ENCODE measurements at places on chromosomes 5 and 9. TPM values are rescaled to one million over a fixed set of nuclear protein-coding genes. Genes with fewer than 3 reads are reported as not detected.

DNA sequence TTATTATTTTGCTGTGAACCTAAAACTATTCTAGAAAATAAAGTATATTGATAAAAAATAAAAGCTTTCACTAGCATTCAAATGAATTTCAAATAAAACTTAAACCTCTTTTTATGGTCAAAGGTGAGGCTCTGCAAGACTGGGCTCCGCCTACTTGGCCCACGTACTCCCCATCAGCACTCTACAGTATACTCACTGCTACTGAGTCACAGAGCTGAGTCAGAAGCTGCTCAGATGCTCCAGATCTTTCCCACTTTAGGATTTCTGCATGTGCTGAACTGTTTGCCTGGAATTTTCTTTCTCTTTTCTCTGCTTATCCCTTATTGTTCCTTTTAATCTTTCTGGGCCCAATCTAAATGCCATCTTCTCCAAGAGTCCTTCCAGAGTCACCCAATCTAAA is 331.9 kb upstream of the CCNG1 start:
- peak; percentile 83 for DNase-seq

- no peak for DNase-seq
Measured at GRCh38 chr5:151173711-151174611, 16.4 kb upstream of the ANXA6 start.

- DNase-seq = no peak
Measured at GRCh38 chr5:87954121-87954520, 314.5 kb downstream of the TMEM161B start.

GRCh38 chr5:76941000-76941399 is 11.8 kb upstream of the CRHBP start:
- DNase-seq = no peak

GRCh38 chr5:106085136-106085535 is 1585.6 kb downstream of the EFNA5 start:
- no peak for DNase-seq

COX7C gene
- total RNA-seq = 460 TPM

- DNase-seq = no peak
Measured at GRCh38 chr5:180178531-180179441, 30.2 kb downstream of the RASGEF1C start.

OR13C9 gene
- not detected for total RNA-seq

FOCAD gene
- 20.7 TPM for total RNA-seq

HTR1A gene
- total RNA-seq = not detected

- DNase-seq = peak; percentile 84
Measured at GRCh38 chr5:139422307-139422893, 16.9 kb downstream of the DNAJC18 start.

GRCh38 chr9:2336055-2336454 is 285.5 kb upstream of the VLDLR start:
- DNase-seq = no peak

GRCh38 chr9:72333709-72334108 is 31.3 kb downstream of the ZFAND5 start:
- DNase-seq = no peak

FAXDC2 gene
- total RNA-seq = 0.79 TPM

GRCh38 chr5:16855485-16855884 is 80.6 kb downstream of the MYO10 start:
- no peak for DNase-seq

- peak; percentile 18 for DNase-seq
Measured at GRCh38 chr5:64595031-64595855, 89.4 kb downstream of the RGS7BP start.

DNAJC18 gene
- total RNA-seq = 14.1 TPM

GRCh38 chr9:128056887-128057723 is 10.0 kb downstream of the NAIF1 start:
- no peak for DNase-seq

COL5A1 gene
- not detected for total RNA-seq

GRCh38 chr9:4138180-4138579 is 161.7 kb downstream of the GLIS3 start:
- DNase-seq = peak; percentile 5

DNA sequence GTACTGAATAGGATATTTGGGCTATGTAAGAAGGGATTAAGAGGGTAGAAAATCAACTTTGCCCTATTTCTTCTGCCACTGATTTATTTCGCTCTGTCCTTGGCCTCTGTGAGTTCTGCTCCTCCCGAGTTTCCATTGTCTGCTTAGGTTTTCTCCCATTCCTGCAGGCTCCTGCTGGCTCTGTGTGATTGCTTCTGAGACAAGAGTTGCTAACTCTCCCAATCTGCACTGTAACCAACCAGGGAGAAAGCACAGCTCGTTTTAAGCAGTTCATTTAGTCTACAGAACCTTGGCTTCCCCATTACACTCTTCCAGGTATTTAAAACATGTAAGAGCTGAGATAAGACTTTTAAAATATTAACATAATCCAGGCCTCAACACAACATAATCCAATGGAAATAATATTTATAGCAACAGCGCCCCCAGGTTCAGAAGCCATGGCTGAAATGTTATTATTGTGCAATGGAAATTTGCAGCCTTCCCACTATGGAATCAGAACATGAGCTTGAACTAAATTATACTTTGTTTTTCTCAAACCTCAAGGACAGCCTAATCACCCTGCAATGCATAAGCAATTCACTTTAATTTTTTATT is 203.5 kb downstream of the ERCC6L2 start:
- peak; percentile 16 for DNase-seq

DNA sequence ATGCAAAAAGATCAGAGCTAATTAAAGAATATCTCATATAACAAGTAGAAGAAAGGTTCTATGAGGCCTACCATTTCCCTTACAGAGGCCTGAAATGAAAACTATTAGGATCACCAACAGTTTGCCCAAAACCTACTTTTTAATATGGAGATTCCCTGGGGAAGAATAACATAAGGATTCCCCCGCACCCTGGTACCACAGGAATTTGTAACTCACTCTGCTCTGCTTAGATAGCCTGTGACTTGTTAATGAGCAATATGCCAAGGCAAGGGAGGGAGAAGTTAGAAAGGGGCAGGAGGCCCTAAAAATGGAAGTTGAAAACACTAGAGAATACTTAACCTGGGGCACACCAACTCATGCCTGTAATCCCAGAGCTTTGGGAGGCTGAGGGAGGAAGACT is 107.0 kb downstream of the CDH6 start:
- DNase-seq = no peak

DNA sequence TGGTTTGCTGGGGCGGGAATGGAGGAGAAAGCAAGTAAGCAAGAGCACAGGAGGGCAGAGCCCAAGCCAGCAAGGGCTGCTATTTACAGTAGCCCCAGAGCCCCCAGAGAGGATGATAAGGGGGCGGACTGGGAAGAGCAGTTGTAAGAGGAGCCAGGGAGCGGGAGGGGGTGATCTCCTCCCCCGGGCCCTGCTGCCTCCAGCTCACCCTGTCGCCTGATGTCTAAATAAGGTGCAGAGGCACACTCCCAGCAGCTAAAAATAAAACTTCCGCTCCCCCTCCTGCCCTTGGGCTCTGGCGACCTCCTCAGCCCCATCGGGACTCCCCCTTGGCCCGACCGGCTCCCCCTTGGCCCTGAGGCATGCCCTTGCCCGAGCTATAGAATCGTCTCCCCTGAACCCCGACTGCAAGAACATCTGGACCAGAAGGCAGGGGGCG is 14.4 kb upstream of the CCDC69 start:
- DNase-seq = no peak

DNA sequence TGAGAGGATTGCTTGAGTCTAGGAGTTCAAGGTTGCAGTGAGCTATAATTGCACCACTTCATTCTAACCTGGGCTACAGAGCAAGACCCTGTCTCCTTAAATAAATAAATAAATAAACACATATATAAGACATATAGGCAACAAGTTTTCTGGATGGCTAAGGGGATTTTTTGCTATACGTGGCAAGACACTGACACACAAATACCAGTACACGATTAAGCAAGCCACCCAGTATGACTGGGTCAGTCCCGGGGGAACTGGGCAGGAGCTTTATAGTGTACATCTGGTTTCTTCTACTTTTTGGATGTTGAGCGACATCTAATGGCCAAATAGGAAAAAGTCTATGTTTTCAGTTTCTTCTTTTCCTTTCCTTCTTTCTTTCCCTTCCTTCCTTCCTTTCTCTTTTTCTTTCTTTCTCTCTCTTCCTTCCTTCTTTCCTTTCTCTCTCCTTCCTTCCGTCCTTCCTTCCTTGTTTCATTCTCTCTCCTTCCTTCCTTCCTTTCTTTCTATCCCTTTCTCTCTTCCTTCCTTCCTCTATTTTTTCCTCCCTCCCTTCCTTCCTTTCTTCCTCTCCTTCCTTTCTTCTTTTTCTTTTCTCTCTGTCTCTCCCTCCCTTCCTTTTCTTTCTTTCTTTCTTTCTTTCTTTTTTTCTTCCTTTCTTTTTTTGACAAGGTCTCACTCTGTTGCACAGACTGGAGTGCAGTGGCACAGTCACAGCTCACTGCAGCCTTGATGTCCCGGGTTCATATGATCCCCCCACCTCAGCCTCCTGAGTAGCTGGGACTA is 47.0 kb upstream of the PLIN2 start:
- DNase-seq = peak; percentile 89

ARL14EPL gene
- not detected for total RNA-seq

DNA sequence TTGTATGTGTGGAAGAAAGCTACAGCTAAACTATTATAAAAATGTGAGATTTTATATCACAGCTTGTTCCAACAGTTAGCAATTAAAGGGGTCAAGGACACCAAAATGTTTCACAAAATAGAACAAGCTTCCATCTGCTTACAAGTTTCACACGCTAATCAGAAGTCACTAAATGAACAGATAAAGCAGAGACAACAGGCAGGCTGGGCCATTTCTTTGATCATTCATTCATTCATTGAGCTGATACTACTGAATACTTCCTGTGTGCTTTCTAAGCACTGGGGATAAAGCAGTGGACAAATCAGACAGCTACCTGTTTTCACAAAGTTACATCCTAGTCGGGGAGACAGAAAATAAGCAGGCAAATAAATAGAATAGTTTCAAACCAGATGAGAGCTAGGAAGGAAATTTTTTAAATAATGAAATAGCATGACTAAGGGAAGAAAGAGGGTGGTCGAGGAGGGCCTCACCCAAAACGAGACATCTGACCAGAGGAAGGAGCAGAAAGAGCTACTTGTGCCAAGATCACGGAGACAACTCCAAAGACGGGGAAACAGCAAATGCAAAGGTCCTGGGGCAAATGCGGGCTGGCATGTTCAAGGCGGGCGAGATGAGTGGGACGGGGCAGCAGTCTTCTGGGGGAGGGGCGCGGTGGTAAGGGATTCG is 1.2 kb downstream of the MAPK9 start:
- DNase-seq = peak; percentile 28

- DNase-seq = peak; percentile 68
Measured at GRCh38 chr5:177426566-177427210, at the start of gene GRK6. TSS of gene GRK6 (plus strand) at chr5:177426676. CDS start at chr5:177426846, 170 bp downstream.

CD74 gene
- total RNA-seq = not detected

DNA sequence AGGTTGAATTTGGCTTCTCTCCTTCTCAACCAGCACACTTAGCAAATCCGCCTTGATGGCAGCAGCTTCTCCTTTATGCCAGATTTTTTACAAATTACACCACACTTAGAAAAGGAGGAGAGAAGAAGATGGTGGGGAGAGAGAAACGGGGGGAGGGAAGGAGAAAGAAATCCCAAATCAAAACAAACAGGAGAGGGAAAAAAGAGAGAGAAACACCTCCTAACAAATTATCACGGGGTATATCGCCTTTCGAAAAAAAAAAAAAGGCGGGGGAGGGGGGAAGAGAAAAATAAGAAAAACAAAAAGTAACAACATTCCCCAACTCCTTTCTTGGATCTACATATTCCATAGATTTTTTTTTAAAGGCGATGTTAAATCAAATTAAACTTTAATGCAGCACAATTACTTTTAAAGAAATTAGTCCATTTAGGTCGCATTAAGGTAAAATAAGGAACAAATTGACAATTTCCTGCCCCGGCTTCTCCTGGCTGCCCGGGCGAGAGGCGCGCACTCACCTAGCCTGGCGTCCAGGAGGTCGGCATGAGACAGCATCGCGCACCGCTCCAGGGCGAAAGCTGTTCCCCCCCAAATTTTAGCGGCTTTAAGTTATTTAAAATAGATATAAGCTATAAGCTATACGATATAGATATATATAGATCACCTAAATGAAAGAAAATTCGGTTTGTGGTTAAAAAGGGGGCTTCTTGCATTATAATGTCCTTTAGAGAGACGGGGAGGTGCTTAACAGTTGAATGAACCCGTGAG is at the start of gene OTP:
Gene OTP (minus strand): TSS at position 716 of the 765 bp plus-strand sequence. CDS start 164 bp downstream, at position 552.
- no peak for DNase-seq

INSL6 gene
- not detected for total RNA-seq

GRCh38 chr5:39783756-39784421 is 359.1 kb upstream of the DAB2 start:
- no peak for DNase-seq

ARHGEF37 gene
- total RNA-seq = 3.9 TPM

SH2D3C gene
- total RNA-seq = not detected

DNA sequence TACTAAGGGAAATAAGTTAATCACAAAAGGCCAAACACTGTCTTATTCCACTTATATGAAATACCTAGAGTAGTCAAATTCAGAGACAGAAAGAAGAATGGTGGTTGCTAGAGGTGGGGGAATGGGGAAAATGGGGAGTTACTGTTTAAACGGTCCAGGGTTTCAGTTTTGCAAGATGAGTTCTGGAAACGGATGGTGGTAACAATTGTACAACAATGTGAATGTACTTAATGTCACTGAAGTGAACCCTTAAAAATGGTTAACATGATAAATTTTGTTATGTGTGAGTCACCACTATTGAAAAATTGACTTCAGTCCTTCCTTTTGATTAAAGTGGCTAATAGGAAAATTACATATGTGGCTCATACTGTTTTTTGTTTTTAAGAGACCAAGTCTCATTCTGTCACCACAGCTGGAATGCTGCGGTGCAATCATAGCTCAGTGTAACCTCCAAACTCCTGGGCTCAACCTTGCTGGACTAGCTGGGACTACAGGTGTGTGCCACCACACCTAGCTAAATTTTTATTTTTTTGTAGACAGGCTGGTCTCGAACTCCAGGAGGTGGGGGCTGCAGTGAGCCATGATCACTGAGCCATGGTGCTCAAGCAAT is 8.7 kb downstream of the UBQLN1 start:
- no peak for DNase-seq

FGF18 gene
- not detected for total RNA-seq

PDGFRB gene
- total RNA-seq = 0.07 TPM

GRCh38 chr5:132020568-132021339 is 9.3 kb upstream of the ACSL6 start:
- DNase-seq = no peak

- DNase-seq = no peak
Measured at GRCh38 chr9:87746186-87746585, 20.3 kb downstream of the CTSL start.

CDC20B gene
- not detected for total RNA-seq

CD14 gene
- 2.2 TPM for total RNA-seq

- DNase-seq = no peak
Measured at GRCh38 chr5:167602067-167602466, 689.4 kb upstream of the WWC1 start.

DNA sequence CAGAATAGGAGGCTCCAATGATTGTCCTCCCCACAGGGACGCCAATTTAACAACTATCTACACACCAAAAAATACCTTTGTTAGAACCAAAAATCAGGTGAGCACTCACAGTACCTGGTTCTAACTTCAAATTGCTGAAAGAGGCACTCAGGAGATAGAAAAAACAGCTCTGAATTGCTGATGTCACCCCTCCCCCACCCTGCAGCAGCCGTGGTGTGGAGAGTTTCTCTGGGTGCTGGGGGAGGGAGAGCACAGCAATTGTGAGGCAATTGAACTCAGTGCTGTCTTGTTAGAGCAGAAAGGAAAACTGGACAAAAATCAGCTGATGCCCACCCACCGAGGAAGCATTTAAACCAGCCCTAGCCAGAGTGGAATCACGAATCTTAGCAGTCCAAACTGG is 41.8 kb downstream of the TNFSF8 start:
- DNase-seq = no peak

UHRF2 gene
- total RNA-seq = 54.6 TPM
